ENCODE measurements at places on chromosomes 6 and 20.
A peak's percentile ranks its signal among the peaks of the same experiment; 100 is the strongest.

DNA sequence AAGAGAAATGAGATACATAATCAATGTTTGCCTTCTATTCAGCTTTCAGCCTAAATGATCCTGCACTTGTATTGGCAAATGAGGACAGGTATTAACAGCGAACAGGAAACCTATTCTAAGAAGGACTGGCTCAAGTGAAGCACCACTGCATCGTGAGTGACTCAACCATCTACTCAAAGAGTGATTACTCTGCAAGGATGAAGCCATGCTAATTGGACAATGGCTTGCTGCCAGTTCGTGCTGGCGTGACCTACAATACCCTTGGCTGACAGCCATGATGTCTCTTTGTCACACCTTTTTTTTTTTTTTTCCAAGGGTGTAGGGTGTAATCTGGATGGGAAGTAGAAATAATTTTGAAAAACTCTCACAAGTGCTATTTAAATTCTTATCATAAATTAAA lies 104.9 kb downstream of the GJA10 start:
- no peak for DNase-seq

GRCh38 chr6:42177514-42178364 lies 4.6 kb downstream of the GUCA1A start:
- DNase-seq, result no peak

- DNase-seq, result no peak
Measured at GRCh38 chr20:10864076-10864672, 190.4 kb upstream of the JAG1 start.

GRCh38 chr6:99612551-99613408 lies 6.1 kb downstream of the PRDM13 start:
- DNase-seq, result peak; percentile 13

DNA sequence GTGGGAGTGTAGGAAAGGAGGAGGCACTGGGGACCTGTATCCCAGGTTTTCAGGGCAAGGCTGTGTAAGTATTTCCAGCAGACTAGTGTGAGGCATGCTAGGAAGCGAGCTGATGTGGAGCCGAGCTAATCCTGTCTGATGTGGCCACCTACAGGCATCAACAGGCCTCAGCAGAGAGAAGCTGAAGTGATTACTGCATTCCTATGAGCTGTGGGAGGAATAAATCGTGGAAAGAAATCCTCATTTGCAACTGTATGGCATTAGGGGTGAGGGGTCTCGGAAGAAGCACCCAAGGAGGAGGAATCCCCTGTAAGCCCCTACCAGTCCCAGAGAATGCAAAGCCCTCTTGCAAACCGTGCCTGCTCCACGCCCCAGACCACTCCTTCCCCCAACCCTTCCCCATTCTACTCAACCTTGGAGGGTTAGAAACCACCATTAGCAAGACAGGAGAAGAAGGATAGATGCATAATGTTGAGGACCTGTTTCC lies 41.6 kb downstream of the C6orf15 start:
- DNase-seq, result no peak

- DNase-seq, result no peak
Measured at GRCh38 chr20:48060841-48061720, 275.8 kb upstream of the SULF2 start.

GRCh38 chr20:40506537-40506939 lies 182.5 kb downstream of the MAFB start:
- DNase-seq, result no peak

DNA sequence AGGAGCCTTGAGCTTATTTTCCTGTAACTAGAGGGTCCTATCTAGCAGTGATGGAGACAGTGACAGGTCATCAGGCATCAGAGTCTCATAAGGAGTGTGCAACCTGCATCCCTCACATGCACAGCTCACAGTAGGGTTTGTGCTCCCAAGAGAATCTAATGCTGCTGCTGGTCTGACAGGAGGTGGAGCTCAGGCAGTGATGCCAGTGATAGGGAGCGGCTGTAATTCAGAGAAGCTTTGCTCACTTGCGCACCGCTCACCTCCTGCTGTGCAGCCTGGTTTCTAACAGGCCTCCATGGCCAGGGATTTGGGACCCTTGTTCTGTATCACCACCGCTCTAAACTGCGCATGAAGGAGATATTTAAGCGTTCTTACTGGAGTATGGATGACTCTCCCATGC lies 5.3 kb downstream of the KIF25 start:
- DNase-seq, result no peak

GRCh38 chr20:1935696-1936366 lies 40.6 kb downstream of the SIRPA start:
- DNase-seq, result no peak

DNA sequence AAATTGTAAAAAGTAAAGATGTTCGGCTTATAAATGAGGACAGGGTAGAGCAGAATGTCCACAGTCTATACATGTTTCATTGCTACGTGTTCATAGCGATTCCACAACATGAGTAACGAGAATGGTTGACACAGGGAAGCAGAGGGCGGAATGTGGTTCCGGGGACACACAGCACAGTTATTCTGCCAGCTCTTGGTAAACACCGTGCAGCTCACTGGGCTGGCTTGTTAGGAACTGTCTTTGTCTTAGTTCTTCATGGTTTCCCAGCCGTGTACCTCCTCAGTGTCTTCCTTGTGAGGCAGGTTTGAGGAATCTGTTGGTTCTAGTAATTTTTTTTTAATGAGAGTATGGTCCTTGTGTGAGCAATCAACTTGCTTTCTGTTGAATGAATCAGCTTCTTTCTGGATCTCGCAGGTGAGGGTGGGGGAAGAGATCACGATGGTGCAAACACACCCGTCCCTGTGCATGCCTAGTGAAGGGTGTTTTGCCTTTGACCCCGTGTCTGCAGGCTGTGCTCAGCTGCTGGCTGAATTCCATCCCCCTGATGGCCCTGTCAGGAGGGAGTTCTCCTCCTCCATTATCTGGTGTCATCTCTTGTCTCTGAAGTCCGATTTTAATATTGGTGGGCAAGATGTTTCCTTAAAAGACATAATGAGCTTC lies 168.2 kb downstream of the SMOC2 start:
- no peak for DNase-seq

DNA sequence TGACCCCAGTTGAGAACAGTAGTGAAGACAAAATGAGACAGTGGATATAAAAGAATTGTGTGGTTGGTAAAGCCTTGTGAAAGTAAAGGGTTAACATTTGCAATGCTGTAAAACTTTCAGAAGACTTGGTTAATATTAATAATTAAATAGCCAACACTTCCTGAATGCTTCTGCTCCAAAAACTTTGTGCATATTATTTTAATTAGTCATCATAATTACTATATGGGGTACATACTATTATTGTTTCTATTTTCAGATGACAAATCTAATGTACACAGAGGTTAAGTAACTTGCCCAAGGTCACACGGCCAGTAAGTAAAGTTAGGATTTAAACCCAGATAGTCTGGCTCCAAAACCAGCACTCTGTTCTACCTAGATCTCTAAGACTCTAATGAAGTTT lies 291.3 kb downstream of the OGFRL1 start:
- no peak for DNase-seq
